ENCODE measurements at places on chromosomes 4 and X. TPM values are rescaled to one million over a fixed set of nuclear protein-coding genes. Genes with fewer than 3 reads are reported as not detected.
A peak's percentile ranks its signal among the peaks of the same experiment; 100 is the strongest.

GRCh38 chr4:136078976-136079375 lies 1453.3 kb downstream of the PCDH18 start:
- H3K4me3 ChIP-seq: no peak overlapping the region
- H3K27me3 ChIP-seq: peaks cover 5% of the 10 kb centered on the region

DNA sequence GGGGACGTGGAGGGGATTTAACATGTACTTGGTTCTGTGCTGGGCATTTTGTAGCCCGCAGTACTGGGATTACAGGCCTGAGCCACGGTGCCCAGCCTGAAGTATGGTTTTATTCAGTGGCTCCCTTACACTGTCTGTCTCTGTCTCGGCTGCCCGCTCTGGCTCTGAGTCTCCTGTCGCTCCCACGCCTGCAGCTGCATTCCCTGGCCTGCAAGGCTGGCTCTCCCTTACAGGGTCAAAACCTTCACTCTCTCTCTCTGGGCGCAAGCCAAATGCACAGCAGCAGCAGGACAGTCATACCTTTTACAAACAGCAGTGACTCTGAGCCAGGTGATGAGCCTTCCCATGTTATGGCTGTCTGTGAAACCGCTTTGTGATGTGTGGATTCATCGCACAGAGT lies 72.1 kb downstream of the HTRA3 start:
- H3K36me3 ChIP-seq: no peaks in the 10 kb centered on the region
- peaks cover 2% of the 10 kb centered on the region for H3K27me3 ChIP-seq
- no peak overlapping the region for H3K4me3 ChIP-seq
- no peak overlapping the region for H3K27ac ChIP-seq
- H3K4me1 ChIP-seq: peaks cover 6% of the 10 kb centered on the region
- peak; percentile 41 for DNase-seq

BEND2 gene
- total RNA-seq: not detected

CENPE gene
- total RNA-seq: 8.2 TPM

- H3K36me3 ChIP-seq: no peaks in the 10 kb centered on the region
- DNase-seq: no peak
- no peak overlapping the region for H3K27ac ChIP-seq
- no peak overlapping the region for H3K4me3 ChIP-seq
Measured at GRCh38 chr4:68070302-68070701, 59.4 kb downstream of the TMPRSS11F start.

ZNF630 gene
- 2.1 TPM for total RNA-seq

TSR2 gene
- 23.8 TPM for total RNA-seq

TMEM154 gene
- total RNA-seq: 1.8 TPM

DNA sequence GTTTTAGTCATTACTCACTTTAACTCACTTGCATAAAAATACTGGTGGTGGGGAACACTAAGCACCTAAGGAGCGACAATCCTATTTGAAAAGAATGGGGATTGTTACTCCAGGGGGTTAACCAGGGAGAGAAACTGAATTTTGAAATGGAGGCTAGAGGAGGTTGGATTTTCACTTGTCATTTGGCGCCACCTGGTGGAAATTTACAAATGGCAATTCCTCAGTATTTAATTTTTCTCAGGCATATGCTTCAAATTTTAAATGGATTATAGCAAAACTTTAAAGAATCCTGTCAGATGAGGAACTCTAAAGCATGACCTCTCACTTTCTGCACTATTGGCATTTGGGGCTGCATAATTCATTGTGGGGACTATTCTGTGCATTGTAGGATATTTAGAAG lies 2.7 kb upstream of the GEMIN8 start:
- H3K4me3 ChIP-seq: no peak overlapping the region
- peaks cover 23% of the 10 kb centered on the region for H3K4me1 ChIP-seq
- peak overlapping the region; percentile 50 for H3K27ac ChIP-seq

AWAT2 gene
- not detected for total RNA-seq

DNA sequence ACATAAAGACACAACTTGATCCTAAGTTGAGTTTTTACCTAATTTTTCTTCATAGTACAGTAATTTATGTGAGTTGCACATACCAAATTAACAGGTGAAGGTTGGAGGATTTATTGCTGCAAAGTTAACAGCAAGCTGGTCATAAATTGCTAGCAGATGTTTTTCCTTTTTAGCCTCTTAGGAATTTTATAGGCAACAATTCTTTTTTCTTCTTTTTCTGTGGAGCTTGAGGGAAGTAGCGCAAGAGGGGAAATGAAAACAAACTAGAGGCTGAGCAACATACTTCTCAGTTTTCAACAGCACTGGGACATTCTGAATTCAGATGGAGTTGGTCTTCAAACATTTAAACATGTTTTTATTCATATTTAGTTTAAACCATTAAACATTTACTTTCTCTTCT lies 63.7 kb upstream of the TLR2 start:
- no peaks in the 10 kb centered on the region for H3K27me3 ChIP-seq
- peaks cover 16% of the 10 kb centered on the region for H3K4me1 ChIP-seq
- no peak overlapping the region for H3K4me3 ChIP-seq
- no peak overlapping the region for H3K27ac ChIP-seq
- peaks cover 21% of the 10 kb centered on the region for H3K36me3 ChIP-seq

- no peaks in the 10 kb centered on the region for H3K36me3 ChIP-seq
- peaks cover 17% of the 10 kb centered on the region for H3K4me1 ChIP-seq
- no peak for DNase-seq
Measured at GRCh38 chr4:21885770-21886169, 62.8 kb downstream of the KCNIP4 start.

DNA sequence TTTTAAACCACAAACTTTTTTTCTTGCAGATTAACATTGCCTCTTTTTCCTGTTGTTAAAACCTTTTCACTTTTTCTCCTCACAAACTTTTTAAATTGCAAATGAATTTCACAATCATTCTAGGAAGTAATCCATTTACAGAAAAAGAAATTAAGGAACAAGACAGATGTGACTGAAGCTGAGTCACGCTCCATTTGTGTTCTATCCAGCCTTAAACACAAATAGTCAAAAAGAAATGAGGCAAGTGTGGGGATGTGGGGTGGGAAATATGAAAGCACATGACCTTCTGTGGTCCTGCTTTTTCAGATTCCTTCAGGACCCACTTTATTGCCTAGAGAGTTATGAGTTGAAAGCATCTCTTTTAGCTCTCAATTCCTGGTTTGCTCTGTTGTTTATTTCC lies 197.0 kb downstream of the ADGRL3 start:
- no peak for DNase-seq
- no peaks in the 10 kb centered on the region for H3K27me3 ChIP-seq
- H3K4me3 ChIP-seq: no peak overlapping the region
- H3K27ac ChIP-seq: no peak overlapping the region
- H3K4me1 ChIP-seq: peaks cover 3% of the 10 kb centered on the region

DNA sequence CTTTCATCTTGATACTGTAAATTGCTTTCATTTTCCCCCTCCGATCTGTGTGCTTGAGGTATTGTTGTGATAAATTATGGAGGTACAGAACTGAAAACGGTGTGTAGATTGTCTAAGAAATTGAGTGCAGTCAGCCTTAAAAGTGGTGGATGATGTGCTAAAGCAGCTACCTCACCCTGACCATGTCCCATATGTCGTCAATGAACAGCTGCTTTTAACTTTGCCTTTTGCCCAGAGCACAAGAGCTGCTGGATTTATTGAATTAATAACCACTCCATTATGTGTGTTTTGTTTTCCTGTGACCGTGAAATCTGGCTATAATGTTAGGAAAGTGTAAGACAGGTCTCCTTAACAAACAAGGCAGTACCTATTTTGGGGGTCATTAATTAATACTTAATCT lies 581.9 kb upstream of the PITX2 start:
- no peaks in the 10 kb centered on the region for H3K4me1 ChIP-seq
- no peak for DNase-seq
- no peaks in the 10 kb centered on the region for H3K36me3 ChIP-seq
- H3K27ac ChIP-seq: no peak overlapping the region
- no peak overlapping the region for H3K4me3 ChIP-seq
